Astrocyte (in vitro differentiated cells and primary cell): ENCODE measurements at places on chromosomes 12 and 14.
A peak's percentile ranks its signal among the peaks of the same experiment; 100 is the strongest.

- peak; percentile 25 for DNase-seq
Observed at GRCh38 chr14:32710731-32711680, 227.7 kb upstream of the NPAS3 start.

- DNase-seq = no peak
Observed at GRCh38 chr12:123164710-123165261, 13.9 kb upstream of the PITPNM2 start.

DNA sequence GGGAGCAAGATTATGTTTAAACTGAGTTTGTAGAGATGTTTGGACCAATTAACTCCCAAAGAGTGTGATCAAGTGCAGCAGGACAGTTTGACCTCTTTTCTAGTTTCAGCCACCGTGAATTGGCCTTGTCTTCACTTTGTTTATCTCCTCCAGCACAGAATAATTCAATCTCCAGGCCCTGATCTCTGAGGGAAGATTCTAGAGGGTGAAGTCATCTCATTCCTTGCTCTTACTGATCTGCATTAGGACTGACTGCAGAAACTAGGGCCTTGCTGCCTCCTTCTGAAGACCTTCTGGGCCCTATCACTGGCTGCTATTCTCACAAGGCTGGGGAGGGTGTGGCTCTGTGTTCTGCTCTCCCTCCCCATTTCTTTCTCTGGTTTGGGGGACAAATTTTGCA is 29.4 kb downstream of the C12orf75 start:
- no peak for DNase-seq

- no peak for DNase-seq
Observed at GRCh38 chr14:69876848-69877306, 2.3 kb upstream of the SMOC1 start.

DNA sequence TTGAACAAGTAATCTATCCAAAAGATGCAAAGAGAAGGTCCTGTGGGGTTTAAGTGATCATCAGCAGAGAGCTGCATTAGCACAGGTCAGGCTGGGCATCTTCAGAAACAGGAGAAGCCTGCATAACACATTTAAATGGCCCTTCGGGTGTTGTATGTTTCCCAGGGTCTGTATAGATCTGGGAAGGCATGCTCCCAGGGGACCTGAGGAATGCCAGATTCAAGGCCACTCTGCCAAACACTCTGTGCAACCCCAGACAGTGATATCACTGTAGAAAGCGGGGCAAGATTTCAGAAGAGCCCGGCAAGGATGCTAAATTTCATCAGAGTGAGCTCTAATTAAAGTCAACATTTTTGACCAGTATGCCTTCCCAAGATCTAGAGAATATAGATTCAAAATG is 92.9 kb downstream of the ARMH4 start:
- no peak for DNase-seq

DNA sequence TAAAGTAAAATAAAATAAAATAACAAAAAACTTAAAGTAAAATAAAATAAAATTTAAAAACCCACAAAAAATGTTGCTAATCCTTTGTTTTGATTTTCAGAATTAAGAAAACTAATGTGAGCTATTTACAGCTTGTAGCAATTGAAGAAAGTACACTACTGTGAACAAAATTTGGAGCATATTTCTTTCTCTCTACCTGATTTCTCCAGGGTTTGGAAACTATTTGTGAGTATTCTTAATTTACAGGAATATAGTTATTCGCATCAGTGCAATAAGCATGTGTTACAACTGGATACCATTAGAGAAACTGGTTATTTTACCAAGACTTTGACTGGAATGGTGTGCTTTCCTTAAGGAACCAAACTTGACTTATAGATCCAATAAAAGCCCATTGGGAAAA is 86.1 kb upstream of the CNOT2 start:
- no peak for DNase-seq
